Activated CD4-positive, CD25-positive, alpha-beta regulatory T cell (primary cell): ENCODE measurements at places on chromosomes 4 and X.

DNA sequence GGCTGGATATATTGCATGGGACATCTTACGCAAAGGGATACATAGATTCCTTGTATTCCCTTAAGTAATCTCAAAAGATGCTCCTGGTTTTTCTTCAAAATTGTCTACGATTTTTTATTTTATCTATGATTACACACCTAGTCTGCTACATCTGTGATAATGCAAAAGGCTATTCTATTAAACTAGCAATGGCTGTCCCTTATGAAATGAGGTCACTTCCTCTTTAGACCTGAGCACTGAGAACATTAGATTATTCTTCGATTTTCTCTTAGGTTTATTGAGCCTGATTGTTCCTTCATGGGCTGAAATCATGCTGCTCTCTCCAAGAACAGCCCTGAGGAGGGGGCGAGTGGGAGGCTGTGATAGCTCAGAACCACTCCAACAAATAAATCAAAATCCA lies 126.8 kb upstream of the ENPP6 start:
- DNase-seq, result no peak

DNA sequence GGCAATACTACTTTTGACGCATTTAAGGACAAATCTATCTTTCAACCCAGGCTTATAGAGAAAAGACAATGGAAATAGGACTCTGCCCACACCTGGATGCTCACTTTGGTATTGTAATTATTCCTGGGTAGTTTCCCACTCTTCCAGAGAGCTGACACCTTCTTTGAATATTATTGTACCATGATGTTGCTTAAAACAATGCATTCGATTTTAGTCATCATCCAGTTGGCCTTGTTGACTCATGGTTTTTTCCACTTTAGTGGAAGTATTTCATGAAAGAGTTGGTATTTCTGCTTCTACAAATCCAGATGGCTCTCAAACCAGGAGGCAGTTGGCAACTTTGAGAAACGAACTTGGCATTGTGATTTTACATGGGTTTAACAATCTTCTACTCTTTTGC lies 124.2 kb downstream of the ENOX2 start:
- no peak for DNase-seq

GRCh38 chr4:123836851-123837595 lies 440.4 kb downstream of the SPRY1 start:
- no peak for DNase-seq

DNA sequence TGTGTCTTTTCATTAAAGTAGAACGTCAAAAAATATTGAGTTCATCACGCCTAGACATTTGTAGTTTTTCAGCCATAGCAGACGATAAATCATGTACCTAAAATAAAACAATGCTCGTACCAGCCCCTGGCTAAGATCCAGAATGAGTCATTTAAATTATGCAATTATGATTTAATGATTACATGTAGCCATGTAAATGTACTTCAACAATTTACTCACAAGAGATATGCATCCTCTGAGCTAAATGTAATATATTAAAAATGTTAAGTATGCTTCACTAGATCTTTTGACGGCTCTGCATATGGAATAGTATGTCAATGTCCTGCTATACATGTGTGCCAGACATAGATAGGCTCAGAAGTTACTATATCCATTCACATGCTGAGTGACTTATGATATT lies 1077.8 kb downstream of the ARAP2 start:
- DNase-seq, result no peak
